ENCODE measurements at places on chromosomes 2 and 18.
A peak's percentile ranks its signal among the peaks of the same experiment; 100 is the strongest.

GRCh38 chr2:195861821-195862220 lies 204.8 kb downstream of the SLC39A10 start:
- DNase-seq, result no peak

DNA sequence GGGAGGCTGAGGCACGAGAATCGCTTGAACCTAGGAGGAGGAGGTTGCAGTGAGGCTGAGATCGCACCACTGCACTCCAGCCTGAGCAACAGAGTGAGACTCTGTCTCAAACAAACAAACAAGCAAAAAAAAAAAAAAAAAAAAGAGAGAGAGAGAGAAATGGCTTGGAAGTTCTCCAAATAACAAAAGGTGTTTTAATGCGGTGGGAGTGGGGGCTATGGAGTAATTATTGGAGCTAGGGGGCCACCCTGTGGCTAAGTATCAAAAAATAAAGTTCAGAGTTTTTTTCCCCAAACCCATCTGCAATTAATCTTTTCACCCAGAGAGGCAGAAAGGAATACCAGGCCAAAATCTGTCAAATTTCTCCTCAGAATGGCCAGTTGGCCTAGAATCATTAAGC lies 23.0 kb upstream of the CEP68 start:
- DNase-seq, result peak; percentile 22

- DNase-seq, result no peak
These were observed 104.8 kb downstream of the PLCL1 start for GRCh38 chr2:197908990-197909776.

DNA sequence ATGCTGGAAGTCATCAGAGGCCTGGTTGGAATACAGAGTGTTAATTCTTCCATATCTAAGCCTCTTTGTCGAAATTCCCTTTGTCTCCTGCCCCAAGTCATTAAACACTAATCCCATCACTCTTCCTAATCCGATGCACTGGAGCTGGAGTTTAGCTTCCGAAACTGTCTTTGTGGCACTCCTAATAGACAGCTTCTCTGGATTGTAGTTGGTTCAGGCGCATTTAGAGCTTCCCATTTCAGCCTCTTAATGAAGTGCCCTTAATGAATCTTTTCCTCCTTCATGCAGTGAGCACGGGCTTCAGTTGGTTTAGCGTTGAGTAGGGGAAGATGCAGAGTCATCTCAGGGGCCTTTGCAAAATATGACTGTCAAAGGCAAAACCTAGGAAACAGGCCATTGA lies 72.2 kb upstream of the MEIS1 start:
- no peak for DNase-seq

DNA sequence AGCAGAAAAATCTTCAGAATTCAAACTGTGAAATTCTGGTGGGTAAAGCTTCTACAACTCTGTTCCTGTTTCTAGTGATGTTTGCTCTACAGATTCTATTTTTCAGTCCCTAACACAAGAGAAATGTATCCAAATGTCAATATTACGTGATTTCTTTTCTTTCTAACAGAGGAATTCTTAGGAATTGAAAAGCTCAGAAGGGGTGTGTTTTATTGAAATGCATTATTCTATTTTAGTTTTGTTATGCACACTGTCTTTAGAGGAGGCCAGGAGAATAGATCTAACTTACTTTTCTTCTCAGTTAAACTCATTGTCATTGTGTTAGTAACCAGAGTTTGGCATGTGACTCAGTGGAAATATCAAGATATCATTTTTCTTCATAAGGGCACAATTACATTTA lies 62.4 kb downstream of the MTX2 start:
- no peak for DNase-seq

- DNase-seq, result no peak
These were observed 64.1 kb upstream of the EHBP1 start for GRCh38 chr2:62641410-62641843.
